ENCODE measurements at places on chromosomes 3 and 15.

DNA sequence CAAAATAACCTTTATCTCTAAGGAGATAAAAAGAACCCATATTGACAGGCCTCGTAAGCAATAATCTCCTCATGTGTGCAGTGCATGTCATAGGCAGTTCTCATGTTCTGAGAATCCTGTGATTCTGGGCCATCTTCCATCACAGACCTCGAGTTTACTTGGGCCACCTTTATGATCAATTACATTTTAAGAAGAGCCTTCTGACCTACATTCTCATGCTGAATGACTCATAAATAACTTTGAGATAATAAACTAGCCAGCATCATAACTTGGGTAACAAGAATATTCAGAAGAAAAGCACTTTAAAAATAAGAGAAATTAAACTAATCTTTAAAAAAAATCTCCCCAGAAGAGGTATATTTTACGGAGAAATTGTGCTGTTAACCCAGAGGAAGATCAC lies 310.7 kb upstream of the ZNF717 start:
- DNase-seq, result no peak

GRCh38 chr3:175914785-175915184 lies 1055.7 kb downstream of the NAALADL2 start:
- no peak for DNase-seq

GRCh38 chr3:31185062-31185357 lies 290.5 kb upstream of the GADL1 start:
- DNase-seq, result no peak

- DNase-seq, result no peak
Measured at GRCh38 chr3:150871192-150871591, 34.0 kb downstream of the MINDY4B start.

DNA sequence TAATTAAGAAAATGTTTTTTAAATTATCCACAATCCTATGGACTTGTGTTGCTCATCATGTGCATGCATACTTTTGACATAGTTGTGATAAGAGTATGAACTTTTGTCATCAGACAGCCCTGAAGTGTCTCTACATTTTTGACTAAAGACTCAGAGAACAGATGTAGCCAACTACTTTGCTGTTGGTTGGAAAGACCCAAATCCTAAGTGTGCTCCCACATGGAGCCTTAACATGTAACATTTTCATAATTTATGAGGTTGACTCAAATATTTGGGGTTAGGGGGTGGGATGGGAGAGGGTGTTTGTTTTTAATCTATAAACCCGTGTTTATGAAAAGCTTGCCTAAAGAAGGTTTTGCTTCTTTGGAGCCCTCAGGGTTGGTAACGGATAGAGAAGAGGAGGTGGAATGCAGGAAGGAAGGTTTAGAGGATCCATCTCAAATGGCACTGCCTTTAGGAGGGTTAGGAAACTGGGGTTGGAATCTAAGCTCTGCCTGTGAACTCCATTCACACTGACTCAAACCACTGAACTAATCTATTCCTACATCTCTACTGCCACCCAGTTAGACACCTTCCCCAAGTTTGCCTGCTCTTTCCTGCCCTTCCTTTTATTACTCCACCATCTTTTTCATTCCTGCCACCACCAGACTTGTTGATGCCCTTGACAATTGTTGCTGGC lies 3.7 kb downstream of the BOC start:
- no peak for DNase-seq

GRCh38 chr3:45473841-45474240 lies 85.5 kb downstream of the LARS2 start:
- DNase-seq, result no peak

- DNase-seq, result peak; percentile 42
Measured at GRCh38 chr3:23659274-23659673, 146.5 kb upstream of the UBE2E1 start.

- no peak for DNase-seq
Measured at GRCh38 chr3:54296531-54296930, 174.2 kb downstream of the CACNA2D3 start.

GRCh38 chr15:84926491-84927230 lies 42.2 kb downstream of the SLC28A1 start:
- DNase-seq, result no peak

- DNase-seq, result no peak
Measured at GRCh38 chr3:72329354-72329753, 518.9 kb downstream of the SHQ1 start.

DNA sequence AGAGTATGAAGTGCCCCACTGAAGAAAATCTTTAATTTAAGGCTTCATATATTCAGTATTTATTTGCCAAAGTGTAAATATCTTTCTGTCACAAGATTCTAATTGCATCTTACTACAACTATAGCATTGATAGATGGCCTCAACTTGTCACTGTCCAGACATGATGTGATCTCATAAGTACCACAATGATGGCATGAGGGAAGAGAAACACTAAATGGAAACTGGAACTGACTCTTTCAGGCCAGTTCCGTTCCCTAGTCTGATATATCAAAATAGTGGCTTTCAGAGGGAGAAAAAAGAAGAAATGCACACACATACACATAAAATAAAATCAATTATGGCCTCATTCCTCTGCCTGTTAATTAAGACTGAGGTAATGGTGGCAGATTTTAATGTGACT lies 615.7 kb downstream of the TBL1XR1 start:
- no peak for DNase-seq

DNA sequence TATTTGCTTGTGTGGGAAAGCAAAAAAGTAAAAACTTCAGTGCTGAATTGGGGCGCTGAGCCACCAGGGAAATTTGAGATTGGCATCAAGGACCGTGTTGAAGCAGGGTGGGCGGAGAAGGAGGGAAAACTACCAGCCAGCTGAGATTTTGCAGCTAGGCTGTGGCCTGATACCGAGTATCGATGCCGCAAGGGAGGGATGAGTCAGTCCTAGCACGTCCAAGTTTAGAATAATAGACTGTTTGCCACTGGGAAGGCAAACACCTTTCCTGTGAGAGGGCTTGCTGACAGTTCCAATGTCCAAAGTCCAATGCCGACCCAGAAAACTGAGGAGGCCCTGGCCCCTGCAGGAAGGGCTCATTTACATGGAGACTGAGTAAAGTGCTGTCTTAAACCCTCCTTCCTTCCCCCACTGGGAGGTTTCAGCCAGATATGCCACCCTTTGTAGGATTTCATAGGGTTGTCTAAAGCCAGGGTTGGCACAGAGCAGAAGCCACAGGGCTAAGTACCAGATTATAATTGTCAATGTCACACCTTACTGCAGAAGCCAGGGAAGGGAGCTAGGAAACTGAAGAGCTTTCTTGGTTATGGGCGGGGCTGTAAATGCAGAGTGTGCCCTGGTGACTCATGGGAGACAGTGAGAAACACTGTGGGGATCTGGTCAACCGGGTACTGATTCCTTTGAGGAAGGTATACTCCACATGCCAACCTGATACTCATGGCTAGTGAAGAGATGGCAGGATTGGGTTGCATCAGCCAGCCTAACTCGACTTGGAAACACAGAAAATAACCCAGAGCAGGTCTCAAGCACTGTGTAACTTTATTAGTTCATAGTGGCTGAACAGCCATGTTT lies 28.4 kb upstream of the PIK3CB start:
- DNase-seq, result no peak

GRCh38 chr3:1462856-1463450 lies 370.1 kb downstream of the CNTN6 start:
- no peak for DNase-seq

DNA sequence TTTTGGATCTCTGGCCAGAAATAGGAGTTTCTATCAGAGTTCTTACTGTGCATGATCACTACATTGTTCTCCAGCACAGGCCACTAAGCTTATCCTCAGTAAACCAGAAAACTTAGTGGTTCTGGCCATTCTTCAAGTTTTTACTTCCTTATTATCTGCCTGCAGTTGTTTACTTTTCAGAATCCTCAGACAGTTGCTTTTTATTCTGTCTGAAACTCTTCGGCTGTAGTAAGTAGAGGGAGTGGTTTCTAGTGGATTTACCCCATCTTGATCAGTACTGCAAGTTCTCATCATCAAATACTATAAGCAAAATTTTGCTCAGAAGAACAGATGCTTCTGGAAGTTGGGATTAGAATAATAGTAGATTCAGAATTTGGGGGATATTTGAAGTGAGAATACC lies 193.0 kb upstream of the RARB start:
- DNase-seq, result no peak

DNA sequence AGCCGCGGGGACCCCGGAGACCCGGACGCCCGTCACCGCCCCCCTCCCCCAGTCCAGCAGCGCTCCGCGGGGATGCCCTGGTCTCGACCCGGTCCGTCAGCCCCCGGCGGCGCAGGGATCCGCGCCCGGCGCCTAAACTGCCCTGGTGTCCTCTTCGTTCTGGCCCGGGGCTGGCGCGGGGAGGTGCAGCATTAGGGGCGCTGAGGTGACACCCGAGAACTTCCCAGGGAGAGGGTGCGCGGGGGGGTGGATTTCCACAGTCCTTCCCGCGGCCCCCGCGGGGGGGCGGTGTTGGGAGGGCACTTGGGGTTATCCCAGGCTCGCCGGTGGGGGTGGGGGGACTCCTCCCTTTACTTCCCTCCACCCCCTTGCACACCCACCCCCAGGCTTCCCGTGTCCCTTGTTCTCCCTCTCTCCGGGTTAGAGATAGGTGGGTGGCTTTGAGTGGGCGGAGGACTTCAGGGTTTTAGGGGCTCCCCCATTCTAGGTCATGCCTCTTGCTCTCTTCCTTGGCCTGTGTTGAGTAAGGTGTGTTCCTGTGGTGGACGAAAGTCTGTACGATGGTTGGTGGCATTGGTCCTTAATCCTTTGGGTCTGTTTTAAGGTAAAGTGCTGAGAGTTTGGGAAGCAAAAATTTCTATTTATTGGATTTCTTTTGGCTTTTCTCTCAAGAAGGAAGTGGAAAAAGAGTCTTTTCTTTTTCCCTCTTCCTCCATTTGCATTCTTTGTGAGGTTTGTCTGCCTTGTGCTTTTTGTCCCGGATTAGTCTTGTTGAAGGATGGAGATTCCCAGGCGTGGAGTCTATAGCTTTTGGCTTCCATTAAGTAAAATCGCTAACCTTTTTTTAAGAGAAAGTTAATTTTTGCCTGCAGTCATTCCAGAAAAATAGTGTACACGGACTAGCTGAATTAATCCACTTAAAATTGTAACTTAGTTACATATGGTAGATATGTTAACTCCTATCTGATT lies 811 bp downstream of the SKIL start:
- DNase-seq, result no peak

DNA sequence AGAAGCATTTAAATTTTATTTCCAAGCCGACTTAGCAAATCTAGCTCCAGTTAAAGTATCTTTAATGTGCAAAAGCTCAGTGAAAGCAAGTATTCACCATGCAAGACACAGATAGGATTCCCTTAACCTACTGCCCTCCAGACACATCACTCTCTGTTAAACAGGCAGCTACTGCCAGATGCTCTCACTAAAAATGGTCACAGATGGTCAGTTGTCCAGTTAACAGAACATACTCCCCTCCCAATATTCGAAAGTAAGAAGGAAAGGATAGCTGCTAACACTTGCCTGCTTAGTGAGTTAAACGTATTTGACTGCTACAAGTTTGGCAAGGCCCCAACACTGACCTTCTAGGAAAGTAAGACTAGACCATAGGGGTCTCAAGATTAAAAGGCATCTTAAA lies 73.7 kb downstream of the PRTG start:
- no peak for DNase-seq

GRCh38 chr3:185582871-185583270 lies 3.2 kb upstream of the SENP2 start:
- no peak for DNase-seq

- DNase-seq, result no peak
Measured at GRCh38 chr3:125213364-125213755, 812 bp upstream of the SLC12A8 start.

- no peak for DNase-seq
Measured at GRCh38 chr3:194225988-194226663, 90.2 kb downstream of the HES1 start.

DNA sequence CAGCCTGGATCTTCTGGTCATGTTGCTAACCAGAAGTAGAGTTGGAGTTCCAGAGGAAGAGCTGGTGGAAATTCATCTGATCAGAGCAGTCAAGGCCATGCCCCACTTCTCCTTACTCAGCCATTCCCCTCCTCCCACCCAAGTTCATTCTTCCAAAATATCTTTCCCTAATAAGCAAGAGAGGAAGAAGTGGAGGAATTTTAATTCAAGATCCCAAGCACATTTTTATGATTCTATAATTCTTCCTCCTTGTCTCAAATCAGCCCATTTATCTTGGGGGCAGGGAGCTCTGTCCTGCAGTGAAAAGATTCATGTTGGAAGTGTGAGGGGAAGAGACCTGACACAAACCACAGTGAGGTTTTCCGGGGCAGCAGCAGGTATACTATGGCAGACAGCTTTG lies 85.0 kb upstream of the GALNT15 start:
- no peak for DNase-seq

DNA sequence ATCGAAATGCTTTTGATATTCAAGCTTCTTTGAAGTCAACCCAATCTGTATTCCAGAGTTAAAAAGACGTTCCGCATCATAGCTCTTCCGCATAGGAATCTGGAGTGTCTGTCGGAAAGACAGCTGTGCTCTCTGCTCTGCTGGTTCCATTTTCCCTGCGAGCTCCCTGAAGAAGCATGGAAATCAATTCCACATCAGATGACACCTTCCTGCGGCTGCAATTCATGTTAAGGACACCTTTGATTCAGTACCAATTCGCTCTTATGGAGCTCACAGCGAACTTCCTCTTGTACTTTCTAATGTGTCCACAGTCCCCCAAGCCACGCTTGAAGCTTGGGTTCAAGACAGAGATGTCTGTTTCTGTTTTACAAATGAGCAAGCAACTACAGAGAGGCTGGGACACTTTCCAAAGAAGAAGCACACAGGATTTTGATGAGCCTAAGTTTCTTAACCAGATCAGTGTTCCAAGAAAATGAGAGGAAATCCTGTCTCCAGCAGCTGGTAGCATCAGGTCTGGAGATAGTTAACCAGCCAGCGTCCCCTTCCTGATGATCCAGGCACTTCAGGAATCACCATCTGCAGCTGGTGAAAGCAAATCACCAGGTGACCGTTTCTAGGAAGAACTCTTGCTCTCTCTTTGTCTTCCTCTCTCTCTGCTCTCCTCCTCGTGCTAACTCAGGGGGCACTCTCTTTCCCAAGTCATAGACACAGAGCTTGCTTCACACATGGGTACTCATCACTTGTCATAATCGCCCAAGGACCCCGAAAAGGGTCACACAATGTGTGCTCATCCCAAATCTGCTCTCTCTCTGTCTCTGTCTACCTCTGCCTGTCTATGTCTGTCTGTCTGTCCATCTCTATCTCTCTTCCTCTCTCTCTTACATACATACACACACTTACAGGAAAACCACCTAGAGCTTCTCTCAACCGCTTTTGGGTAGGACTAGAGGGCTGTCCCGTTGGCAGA lies 281.8 kb downstream of the FAM43A start:
- DNase-seq, result no peak

Measured in KG1 (cell line).